ENCODE measurements at places on chromosomes 2 and 18. TPM values are rescaled to one million over a fixed set of nuclear protein-coding genes. Genes with fewer than 3 reads are reported as not detected.

NTSR2 gene
- not detected for polyA plus RNA-seq

CCDC141 gene
- polyA plus RNA-seq, result 0.41 TPM

IL1RL2 gene
- 1.1 TPM for polyA plus RNA-seq

DNA sequence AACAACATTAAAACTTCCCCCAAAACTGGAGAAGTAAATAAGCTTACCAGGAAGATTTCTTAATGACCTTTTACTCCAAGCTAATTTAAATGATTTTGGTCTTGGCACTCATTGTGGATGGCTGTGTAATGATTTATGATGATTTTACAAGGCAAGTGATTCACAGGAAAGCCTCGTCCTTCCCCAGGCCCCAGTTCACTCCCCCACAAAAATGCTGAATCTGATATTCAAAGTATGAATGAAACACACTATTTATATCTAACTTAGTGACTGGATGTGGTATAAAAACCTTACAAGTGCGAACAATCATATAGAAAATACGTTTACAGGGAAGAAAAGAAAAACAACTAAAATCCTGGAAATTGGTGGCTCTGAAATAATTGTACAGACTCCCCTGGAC is 49.8 kb downstream of the ZNF516 start:
- DNase-seq, result no peak

IL1B gene
- polyA plus RNA-seq, result 1.7 TPM
